ENCODE measurements at places on chromosomes 6 and 20. TPM values are rescaled to one million over a fixed set of nuclear protein-coding genes. Genes with fewer than 3 reads are reported as not detected.

The LAMA4 gene
- 331 TPM for polyA plus RNA-seq

The GLP1R gene
- polyA plus RNA-seq, result not detected

The STK35 gene
- 6.9 TPM for polyA plus RNA-seq

The RHAG gene
- polyA plus RNA-seq, result not detected

The DEF6 gene
- 1.3 TPM for polyA plus RNA-seq

The SUMO4 gene
- 0.23 TPM for polyA plus RNA-seq

- DNase-seq, result no peak
These were observed 11.9 kb downstream of the PCMT1 start for GRCh38 chr6:149761438-149761837.

- no peak for DNase-seq
These were observed 177.2 kb upstream of the TAB2 start for GRCh38 chr6:149140137-149140909.

GRCh38 chr6:91534614-91535013, 947.7 kb upstream of the MAP3K7 start:
- no peak for DNase-seq

DNA sequence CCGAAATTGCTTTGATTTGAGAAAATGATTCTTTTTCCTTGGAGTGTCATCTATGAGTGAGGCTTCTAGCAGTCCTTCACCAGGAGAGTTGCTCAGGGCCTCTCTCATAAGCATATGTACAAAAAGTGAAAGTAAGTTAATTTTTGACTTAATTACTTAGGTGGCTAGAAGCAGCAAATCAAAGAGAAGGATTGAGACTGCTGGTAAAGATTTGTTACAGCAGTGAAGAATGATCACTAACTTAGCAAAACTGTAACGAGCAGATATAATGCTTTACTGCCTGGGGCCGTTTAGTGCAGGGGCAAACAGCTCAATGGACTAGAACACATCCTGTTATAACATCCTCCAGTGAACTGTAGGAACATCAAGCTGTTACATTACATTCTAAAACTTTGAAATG, 167.8 kb upstream of the RIPOR2 start:
- DNase-seq, result no peak

DNA sequence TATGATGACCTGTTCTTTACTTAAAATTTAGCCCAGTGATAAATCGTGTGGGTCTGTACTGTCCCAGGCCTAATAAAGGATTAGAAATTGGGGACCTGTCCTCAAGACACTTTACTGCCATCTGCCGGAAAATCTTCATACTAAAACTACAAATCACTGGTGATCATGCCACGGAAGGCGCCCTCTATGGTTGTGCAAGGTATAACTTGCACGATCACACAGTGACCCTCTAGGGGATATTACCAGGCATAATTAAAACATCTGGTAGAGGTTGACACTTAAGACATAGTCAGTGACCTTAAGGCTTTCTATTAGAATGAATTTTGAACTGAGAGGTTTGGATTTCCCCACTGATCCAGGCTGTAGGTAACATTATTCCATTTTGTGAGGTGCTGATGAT, 172.6 kb downstream of the BMP2 start:
- peak; percentile 2 for DNase-seq

DNA sequence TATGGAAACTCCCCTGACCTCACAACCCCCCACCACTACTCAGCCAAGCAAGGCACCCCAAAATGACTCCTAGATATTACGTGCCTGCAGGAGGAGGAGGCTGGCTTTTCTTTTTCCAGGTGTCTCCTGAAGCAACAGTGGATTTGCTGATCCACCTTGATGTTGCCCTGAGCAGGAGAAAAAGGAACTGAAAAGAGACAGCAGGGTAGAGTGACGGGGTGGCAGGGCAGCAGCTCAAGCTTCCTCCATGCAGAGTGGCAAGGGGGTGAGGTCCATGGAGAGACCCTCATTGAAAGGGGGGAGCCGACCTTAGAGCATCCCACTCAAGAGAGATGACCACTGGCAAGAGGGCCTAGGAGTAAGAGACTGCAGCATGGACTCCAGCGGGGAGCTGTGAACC, 112.0 kb upstream of the SIRPA start:
- DNase-seq, result no peak

GRCh38 chr6:35048631-35049083, 92.5 kb downstream of the TCP11 start:
- DNase-seq, result peak; percentile 79

DNA sequence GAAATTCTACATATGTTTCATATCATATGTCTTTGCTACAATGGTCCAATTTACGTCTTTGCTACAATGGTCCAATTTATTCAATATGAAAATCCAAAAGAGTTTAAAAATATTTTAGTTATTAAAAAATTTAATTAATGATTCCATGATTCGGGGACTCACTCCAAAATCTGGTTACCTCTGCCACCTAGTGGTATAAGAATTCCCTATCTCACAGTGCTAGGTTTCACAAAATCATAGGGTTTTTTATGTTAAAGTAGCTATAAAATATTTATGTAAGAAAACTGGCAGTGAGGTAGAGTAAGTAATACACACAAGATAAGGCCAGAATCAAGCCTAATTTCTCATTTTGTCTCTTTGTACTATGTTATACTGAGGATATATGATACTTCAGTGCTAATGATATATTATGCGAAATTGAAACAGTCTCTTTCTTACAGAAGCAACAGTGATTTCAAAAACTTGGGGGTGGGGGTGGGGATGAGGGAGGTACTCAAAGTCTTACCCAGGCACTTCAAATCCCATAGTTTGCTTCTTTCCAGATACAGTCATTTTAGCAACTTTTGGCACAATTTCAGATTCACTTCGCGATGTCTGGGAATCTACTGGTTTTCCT, 52.3 kb downstream of the HBS1L start:
- peak; percentile 61 for DNase-seq

GRCh38 chr6:24064106-24064505, 61.9 kb upstream of the NRSN1 start:
- DNase-seq, result peak; percentile 41

- DNase-seq, result peak; percentile 49
These were observed 49.9 kb downstream of the TULP4 start for GRCh38 chr6:158361961-158362669.

DNA sequence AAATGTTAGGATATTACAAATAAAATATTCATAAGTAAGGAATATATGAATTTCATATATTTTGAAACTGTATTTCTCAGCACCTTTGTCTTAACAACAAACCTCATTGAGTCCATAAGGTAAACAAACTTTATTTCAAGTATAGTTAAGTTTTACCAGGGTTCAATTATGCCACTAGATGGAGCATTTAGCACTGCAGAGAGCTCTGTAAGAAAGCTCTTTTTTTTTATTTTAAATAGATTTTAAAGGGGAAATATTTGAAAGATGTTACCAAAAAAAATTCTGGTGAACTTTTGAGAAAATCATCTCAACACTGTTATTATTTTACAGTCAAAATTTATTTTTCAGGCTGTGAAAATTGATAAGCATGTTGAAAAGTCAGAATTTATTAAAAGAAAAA, 955.2 kb upstream of the EYS start:
- peak; percentile 2 for DNase-seq

DNA sequence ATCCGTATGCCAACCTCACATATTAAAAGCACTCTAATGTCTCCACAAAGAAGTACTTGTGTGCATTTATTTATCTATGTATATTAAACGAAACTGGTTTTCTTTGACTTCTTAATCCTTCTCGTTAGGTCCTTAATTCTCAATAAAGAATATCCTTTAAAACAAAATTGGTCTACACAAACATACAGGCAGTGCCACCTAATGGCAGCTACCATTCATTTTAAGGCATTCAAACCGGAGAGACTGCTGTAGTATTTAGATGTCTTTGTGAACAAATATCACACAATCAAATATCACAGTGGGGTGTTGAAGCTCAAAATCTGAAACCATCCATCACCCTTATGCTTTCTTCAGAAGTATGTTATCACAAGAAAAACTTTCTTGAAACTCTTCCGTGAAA, 96.6 kb upstream of the IRAK1BP1 start:
- no peak for DNase-seq
